ENCODE measurements at places on chromosomes 3 and 15.
A peak's percentile ranks its signal among the peaks of the same experiment; 100 is the strongest.

DNA sequence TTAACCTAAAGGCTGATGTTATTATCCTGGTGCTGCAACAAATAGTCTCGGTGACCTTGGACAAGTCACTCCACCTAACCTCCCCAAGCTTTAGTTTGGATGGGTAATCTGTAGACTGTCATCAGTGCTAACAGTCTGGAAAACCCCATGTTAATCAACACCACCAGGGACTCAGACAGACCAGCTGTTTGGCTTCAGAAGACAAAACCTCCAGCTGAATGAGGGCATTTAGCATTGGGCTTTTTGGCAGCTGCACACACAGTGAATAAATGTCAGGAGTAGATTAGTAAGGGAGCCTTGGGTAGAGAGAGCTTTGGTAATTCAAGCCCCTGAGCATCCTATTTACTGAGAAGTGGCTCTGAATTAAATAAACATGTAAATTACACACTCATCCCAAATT lies 24.9 kb upstream of the C3orf80 start:
- no peak for DNase-seq

DNA sequence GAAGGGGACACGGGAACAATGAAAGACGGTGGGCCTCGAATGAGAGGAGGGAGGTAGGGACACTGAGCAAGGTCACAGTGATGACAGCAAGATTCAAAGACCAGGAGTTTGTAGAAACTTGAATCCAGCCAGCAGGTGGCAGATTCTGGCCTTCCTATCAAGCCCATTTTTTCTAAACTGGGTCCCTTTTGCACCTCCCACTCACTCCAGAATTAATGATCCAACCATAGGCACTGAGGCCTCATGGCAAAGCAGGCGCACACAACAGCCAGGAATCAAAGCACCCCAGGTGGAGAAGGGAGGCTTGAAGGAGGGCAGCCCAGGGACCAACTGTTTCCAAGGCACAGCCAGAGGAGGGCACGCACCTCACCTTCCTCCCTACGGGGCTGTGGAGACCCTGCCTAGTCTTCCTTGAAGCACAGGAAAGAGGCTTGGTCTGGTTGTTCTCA lies 90.2 kb downstream of the ANP32A start:
- DNase-seq = peak; percentile 55

DNA sequence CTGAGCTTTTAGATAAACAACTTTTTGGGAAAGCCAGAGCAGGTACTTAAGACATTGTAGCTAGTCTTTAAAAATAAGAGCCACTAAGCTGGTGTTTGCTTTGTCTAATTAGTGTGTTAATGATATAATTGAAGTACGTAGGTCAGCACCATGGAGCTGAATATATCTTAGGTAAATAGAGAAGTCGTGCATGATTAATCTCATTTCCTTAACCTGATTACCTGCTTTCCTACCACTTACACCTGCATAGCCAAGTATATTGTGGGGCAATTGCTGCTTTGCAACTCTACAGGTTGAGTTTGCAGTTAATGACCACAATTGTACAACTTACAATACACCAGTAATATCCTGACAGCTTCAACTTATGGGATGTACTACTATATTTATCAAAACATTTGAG lies 17.6 kb upstream of the TOPAZ1 start:
- DNase-seq = no peak

DNA sequence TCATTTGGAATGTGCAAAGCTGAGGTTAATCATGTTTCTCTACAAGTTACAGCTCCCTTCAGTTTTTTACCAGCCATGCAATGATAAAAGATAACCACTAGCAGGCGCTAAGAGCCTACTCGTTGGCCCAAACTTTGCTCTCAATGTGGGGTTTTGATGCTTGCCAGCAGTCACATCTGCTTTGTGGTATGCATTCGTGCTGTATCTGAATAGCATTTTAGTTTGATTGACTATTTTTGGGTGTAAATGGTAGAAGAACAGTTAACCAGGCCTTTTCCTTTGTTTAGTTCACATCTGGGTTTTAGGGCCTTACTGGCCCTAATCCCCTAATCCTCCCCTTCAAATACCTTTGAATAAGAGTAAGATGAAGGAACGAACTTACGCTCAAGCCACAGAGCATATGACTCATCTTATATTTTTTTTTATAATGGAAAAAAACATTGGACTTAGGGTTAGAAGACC lies 4.4 kb upstream of the CLDN11 start:
- peak; percentile 59 for DNase-seq

DNA sequence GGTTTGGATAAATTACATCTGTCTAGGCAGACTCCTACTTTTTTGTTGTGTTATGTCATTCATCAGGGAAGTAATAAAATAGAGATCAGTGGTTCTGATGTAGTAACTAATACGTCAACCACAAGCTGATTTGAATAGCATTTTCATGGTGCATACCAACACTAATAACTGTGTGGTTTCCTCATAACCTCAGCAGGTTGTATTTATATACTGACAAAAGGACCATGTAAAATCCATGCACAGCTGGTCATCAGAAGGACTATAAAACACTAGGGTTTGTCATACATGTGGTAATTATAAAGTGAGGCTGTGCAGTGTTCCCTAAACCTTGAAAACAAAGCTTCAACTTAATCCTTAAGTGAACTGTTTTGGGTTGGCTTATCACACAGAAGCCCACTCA lies 216.8 kb upstream of the RBMS3 start:
- DNase-seq = no peak

GRCh38 chr3:168030577-168030976 lies 65.1 kb downstream of the GOLIM4 start:
- no peak for DNase-seq

GRCh38 chr15:60634815-60635214 lies 155.9 kb upstream of the ICE2 start:
- no peak for DNase-seq

DNA sequence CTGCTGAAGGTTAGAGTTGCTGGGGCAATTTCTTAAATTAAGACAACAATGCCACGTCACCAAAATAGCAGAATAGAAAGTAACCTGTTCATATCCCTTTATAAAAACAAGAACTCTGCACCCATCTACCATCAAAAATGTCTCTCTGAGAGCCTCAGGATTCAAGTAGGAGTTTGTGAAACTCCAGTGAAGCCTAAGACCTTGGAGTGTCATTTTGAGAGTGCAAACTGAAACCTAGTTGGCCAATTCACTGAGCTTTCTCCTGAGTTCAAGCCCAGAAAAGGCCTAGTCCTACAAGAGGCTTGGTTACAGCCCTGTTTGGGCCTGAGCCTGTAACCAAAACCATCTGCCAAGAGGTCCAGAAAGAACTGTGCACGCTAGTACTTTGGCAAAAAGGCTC lies 335.1 kb downstream of the EFHB start:
- DNase-seq = no peak

DNA sequence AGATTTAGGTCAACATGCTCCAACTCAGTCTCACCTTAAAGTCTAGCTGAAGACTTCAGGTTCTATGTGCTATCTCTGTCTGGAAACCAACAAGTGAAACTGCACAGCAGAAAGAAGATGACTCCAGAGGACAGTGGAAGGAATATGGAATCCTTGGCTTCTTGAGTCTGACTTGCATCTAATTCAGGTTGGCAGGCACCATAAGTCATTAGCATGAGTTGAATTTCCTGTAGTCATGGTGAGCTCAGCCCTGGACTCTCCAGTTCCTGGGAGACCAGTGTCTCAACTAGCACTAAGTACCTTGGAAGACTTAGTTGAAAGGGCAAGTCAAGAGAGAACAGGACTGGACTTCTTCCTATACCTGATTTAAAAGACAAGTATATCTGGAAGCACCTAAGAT lies 129.7 kb downstream of the DTWD1 start:
- DNase-seq = no peak

DNA sequence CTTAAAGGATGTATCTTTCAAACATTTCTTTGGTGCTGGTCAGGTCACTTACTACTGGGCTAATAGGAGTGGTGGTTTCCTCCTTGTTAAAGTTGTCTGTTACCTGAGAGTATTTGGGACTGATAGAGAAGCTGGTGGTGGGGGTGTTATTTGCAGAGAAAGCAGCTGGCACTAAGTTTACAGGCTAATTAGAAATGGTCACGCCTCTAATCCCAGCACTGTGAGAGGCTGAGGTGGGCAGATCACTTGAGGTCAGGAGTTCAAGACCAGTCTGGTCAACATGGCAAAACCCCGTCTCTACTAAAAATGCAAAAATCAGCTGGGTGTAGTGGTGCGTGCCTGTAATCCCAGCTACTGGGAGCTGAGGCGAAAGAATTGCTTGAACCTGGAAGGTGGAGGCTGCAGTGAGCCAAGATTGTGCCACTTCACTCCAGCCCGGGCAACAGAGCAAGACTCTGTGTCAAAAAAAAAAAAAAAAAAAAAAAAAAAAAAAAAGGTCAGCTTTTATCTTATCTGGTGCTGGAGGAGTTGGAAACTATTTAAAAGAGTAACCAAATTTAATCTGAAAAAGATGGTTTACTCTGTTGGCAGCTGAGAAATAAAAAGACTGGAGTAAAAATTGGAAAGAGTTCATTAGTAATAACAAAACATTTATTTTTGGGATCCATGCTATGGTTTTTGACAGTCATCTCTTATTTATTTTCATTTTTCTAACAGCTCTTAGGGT lies 332.6 kb downstream of the PTPRG start:
- no peak for DNase-seq

GRCh38 chr3:16300881-16301359 lies 35.9 kb downstream of the OXNAD1 start:
- no peak for DNase-seq

DNA sequence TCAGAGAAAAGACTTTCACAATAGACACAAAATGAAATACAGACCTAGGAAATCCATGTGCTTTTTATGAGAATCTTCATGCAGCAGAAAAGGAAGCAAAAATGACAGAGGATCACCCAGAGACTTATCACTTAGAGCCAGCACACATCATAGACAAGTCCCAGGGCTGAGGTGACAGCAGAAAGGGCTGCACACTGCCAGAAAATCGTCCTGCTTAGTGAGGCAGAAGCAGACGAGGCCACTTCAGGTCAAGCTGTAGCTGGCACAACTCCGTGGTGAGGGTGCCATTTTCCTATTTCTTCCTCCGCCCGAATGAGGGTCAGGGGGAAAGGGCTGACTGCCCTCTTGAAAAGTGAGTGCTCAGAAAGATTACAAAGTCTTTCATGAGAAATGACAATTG lies 95.9 kb upstream of the TNIK start:
- DNase-seq = no peak

DNA sequence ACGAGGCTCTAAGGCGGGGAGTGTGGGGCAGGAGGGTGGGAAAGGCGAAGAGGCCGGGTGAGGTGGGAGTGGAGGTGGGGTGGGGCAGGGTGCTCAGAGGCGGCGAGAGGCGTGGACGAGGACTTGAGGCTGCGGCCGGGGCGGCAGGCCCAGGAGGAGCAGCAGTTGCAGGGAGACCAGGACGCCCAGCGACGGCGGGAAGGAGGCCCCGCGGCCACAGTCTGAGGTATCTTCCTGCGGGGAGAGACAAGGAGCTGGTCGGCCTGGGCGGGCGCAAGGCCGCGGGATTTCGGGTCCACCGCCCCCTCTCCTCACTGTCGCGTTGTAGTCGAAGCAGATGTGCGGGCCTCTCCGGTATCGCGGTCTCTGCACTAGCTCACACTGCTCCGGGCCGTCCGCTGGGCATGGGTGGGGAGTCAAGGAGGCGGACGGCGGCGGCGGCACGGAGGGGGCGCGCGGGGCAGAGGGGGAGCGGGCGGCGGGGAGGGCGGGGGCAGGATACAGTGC lies 5.3 kb upstream of the TMEM115 start:
- DNase-seq = no peak

DNA sequence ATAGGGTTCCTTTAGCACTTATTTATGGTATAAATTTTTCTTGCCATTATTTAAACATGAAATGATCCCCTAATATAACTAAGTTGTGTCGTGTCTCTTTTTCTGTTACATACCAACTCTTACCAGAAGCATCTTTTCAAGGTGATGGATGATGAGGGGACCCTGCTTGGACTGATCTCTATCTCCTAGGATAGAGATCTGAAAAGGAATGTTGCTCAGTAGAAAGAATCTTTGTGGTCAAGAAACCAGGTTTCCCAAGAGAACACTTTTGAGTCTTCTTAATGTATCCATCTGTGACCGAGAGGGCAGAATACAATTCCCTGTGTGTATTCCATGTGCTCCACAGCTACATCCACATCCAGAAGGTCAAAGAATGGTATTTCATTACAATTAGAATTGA lies 409.7 kb downstream of the MAGI1 start:
- no peak for DNase-seq

GRCh38 chr3:2097641-2098191 lies 950 bp upstream of the CNTN4 start:
- DNase-seq = no peak

- no peak for DNase-seq
These were observed 46.0 kb upstream of the PLXNA1 start for GRCh38 chr3:126936853-126937425.

DNA sequence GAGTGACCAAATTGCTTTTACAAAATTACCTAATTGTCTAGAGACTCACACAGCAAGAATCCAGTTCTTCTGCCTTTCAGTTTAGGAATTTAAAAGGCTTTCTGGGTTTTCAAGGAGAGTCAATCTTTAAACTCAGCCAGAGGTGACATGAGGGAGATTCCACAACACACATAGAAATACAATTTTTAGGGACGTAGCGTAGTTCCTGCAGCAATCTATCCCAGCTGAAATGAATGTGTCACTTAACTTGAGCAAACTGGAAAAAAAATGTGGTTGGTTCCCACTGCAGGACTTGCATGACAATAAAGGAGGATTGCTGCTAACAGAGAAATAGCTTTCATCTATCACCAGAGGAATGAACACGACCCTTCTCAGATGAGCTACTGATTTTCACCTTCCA lies 269.7 kb downstream of the OTOL1 start:
- no peak for DNase-seq

GRCh38 chr3:41881233-41881821 lies 80.6 kb downstream of the ULK4 start:
- no peak for DNase-seq

GRCh38 chr3:3509665-3510064 lies 289.6 kb upstream of the LRRN1 start:
- DNase-seq = no peak

DNA sequence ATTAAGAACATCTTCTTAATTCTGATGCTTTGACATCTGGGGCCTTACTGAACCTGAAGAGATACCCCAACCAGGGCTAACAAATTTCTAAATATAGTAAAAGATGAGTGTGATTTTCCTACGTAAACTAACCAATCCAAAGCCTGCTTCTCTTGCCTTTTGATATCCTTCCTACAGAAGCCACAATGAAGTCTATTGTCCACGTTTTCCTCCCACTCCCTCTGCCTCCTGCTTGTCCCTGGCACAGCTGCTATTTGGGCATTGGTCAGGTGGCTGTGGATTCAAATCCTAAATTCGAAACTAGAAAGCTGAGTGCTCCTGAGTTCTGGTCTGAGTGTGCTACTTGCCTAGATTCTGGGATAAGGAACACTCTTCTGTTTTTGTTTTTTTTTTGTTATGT lies 17.4 kb upstream of the MKRN3 start:
- no peak for DNase-seq

DNA sequence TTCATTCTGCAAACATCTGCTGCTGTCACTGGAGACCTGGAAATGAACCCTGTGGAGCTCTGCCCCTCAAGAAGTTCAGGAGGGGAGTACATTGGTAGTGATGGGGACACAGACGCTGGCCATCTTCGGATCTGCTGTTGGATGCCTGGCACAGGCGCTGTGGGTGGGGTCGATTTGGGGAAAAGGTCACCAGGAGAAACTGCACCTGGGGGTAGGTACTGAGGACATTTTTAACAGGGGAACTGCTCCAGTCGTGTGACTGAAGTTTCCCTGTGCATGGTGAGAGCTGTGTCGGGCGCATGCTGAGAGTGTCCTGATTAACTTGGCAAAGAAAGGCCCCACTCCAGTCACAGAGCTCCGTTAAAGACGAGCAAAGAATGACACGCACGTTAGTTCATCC lies 3.4 kb downstream of the UROC1 start:
- no peak for DNase-seq

GRCh38 chr3:85535517-85535916 lies 576.7 kb downstream of the CADM2 start:
- no peak for DNase-seq

Data from right hindlimb (tissue), 1 donor.